ENCODE measurements at places on chromosomes 2 and 18. TPM values are rescaled to one million over a fixed set of nuclear protein-coding genes. Genes with fewer than 3 reads are reported as not detected.

DNA sequence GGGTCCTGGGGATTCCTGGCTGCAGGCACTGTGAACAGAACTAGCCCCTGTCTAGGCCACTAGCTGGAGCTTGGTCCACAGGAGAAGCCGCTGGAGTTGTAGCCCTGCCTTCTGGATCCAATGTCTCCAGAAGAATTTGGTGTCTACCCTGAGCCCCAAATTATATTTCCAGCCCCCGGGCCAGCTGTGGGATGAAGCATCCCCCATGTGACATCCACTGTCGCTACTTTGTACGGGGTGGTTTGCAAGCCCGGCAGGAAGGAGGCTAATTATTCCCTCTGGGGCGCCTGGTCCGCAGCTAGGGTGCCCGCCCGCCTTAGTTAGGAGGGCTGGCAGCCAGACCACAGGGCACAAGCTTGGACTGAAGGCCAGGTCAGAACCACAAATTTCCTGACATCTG is 106.5 kb downstream of the SMAD7 start:
- H3K36me3 ChIP-seq = no peaks in the 10 kb centered on the region
- H3K4me1 ChIP-seq = peaks cover 11% of the 10 kb centered on the region
- no peak overlapping the region for H3K27ac ChIP-seq
- DNase-seq = no peak

DNA sequence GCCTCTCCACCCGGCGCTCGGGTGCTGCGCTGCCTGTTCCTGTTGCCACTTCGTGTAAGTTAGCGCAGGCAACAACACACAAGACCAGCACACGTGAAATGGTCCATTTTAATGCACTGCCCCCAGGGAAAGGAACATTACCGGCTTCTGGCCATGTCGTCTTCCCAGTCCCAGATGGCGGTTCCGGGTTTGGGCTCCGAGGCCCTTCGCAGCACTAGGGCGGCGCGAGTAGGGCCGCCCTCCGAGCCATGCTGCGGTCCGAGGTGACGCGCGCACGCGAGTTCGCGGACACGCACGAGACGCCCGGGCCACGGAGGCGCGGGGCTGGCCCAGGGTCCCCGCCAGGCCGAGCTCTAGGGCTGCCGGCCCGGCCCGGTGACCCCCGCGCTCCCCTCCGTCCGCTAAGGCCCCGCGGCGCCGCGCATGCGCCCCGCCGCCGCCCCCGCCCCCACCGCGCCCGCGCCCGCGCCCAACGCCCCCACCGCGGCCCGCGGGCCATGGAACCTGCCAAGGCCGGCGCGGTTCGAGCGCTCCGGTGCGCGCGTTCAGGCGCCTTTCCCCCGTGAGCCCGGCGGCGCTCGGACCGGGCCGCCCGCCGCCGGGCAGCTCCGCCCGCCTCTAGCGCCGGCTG is 367 bp upstream of the ZNF236 start:
- H3K27ac ChIP-seq = peak overlapping the region; percentile 86
- DNase-seq = peak; percentile 43
- H3K36me3 ChIP-seq = peaks cover 2% of the 10 kb centered on the region
- no peaks in the 10 kb centered on the region for H3K27me3 ChIP-seq
- H3K4me3 ChIP-seq = peak overlapping the region; percentile 94

GRCh38 chr2:19185086-19185485 is 173.3 kb downstream of the OSR1 start:
- H3K4me1 ChIP-seq = no peaks in the 10 kb centered on the region
- H3K27ac ChIP-seq = no peak overlapping the region
- no peak for DNase-seq
- H3K27me3 ChIP-seq = no peaks in the 10 kb centered on the region
- no peaks in the 10 kb centered on the region for H3K36me3 ChIP-seq
- H3K4me3 ChIP-seq = no peak overlapping the region

GRCh38 chr2:207108440-207108839 is 57.3 kb downstream of the KLF7 start:
- peaks cover 37% of the 10 kb centered on the region for H3K36me3 ChIP-seq
- H3K27ac ChIP-seq = no peak overlapping the region
- H3K4me3 ChIP-seq = no peak overlapping the region
- peaks cover 26% of the 10 kb centered on the region for H3K4me1 ChIP-seq
- DNase-seq = no peak

EFHD1 gene
- total RNA-seq = 0.33 TPM

OR6B2 gene
- not detected for total RNA-seq

GRCh38 chr2:26054598-26055348 is 20.9 kb downstream of the RAB10 start:
- no peaks in the 10 kb centered on the region for H3K27me3 ChIP-seq
- no peak overlapping the region for H3K4me3 ChIP-seq
- peaks cover 5% of the 10 kb centered on the region for H3K4me1 ChIP-seq
- no peak overlapping the region for H3K27ac ChIP-seq

DNA sequence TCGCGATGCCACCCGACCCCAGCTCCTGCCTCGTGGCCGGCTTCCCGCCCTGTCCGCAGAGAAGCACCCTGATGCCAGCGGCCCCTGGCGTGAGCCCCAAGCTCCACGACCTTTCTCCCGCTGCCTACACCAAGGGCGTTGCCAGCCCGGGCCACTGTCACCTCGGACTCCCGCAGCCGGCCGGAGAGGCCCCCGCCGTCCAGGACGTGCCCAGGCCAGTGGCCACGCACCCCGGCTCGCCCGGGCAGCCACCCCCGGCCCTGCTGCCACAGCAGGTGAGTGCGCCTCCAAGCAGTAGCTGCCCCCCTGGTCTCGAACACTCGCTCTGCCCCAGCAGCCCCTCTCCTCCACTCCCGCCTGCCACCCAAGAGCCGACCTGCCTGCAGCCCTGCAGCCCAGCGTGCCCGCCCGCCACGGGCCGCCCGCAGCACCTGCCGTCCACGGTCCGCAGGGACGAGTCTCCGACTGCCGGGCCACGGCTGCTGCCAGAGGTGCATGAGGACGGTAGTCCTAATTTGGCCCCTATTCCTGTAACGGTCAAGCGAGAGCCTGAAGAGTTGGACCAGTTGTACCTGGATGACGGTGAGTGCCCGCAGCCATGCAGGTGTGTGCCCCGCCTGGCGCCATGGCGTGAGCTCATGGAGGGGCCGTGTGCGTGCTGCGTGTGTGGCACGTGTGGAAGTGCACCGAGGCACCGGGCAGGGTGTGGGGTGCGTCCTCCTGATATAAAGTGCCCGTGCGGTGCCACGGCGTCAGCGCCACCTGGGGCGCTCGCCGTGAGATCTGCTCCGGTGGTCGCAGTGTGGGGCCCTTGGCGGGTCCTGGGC is 90.8 kb downstream of the NFATC1 start:
- no peak overlapping the region for H3K27ac ChIP-seq
- no peaks in the 10 kb centered on the region for H3K4me1 ChIP-seq
- DNase-seq = no peak

SCG2 gene
- 0.28 TPM for total RNA-seq

DNA sequence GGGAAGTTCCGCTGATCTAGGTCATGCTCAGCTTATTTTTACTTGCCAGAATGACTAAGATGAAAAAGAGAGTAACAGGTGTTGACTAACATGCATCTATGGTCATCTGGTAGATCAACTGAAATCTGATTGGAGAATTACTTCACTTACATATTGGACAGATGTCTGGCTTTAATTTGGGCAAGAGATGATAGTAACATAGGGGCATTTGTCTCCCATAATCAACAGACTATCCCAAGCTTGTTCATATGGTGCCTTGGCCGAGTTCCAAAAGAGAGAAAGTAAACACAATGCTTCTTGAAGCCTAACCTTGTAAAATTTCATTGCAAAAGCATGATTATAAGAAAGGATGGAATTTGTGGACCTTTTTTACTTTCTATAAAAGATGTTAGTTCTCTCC is 503.7 kb downstream of the ADCYAP1 start:
- no peak overlapping the region for H3K27ac ChIP-seq
- no peaks in the 10 kb centered on the region for H3K27me3 ChIP-seq
- no peak for DNase-seq

GRCh38 chr2:8378016-8378810 is 303.6 kb upstream of the ID2 start:
- H3K27ac ChIP-seq = no peak overlapping the region
- H3K36me3 ChIP-seq = no peaks in the 10 kb centered on the region
- no peak overlapping the region for H3K4me3 ChIP-seq
- H3K4me1 ChIP-seq = peaks cover 18% of the 10 kb centered on the region
- H3K27me3 ChIP-seq = no peaks in the 10 kb centered on the region

DNA sequence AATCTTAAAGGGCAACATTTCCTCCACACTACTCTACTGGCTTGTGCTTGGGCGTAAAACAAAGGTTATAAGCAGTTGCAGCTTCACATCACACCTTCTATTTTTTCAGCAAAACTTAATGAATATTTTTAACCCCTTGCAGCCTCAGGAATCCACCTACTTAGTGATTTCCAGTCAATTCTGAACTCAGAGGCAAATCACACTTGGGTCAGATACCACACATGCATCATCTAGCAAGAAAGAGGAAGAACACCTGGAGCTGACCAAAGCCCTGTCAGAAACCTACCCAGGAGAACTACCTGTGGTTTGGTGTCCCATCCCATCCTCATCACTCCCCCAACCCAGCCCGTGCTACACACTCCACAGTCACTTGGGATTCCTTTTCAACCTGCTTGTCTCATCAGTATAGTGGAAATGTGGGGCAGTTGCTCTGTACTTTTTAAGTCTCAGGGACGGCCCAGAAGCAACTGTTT is 25.5 kb downstream of the PIAS2 start:
- no peak overlapping the region for H3K27ac ChIP-seq
- no peak overlapping the region for H3K4me3 ChIP-seq
- no peaks in the 10 kb centered on the region for H3K27me3 ChIP-seq
- peaks cover 19% of the 10 kb centered on the region for H3K36me3 ChIP-seq
- no peak for DNase-seq

CAPN13 gene
- total RNA-seq = 0.05 TPM

All from thymus (tissue), 14 donors.